COR-L47 (cell line): ENCODE measurements at places on chromosomes 4 and X.

- DNase-seq, result no peak
These were observed 8.8 kb downstream of the WDR13 start for GRCh38 chrX:48606091-48606490.

- DNase-seq, result no peak
These were observed 31.6 kb upstream of the CT47C1 start for GRCh38 chrX:119041175-119041574.

- no peak for DNase-seq
These were observed 67.0 kb downstream of the TAPT1 start for GRCh38 chr4:16159286-16159685.

- DNase-seq, result no peak
These were observed 18.1 kb upstream of the CXCL2 start for GRCh38 chr4:74117024-74117534.

- no peak for DNase-seq
These were observed 6.9 kb downstream of the DGKQ start for GRCh38 chr4:966266-967112.

- DNase-seq, result no peak
These were observed 76.7 kb downstream of the MANBA start for GRCh38 chr4:102683881-102684609.

DNA sequence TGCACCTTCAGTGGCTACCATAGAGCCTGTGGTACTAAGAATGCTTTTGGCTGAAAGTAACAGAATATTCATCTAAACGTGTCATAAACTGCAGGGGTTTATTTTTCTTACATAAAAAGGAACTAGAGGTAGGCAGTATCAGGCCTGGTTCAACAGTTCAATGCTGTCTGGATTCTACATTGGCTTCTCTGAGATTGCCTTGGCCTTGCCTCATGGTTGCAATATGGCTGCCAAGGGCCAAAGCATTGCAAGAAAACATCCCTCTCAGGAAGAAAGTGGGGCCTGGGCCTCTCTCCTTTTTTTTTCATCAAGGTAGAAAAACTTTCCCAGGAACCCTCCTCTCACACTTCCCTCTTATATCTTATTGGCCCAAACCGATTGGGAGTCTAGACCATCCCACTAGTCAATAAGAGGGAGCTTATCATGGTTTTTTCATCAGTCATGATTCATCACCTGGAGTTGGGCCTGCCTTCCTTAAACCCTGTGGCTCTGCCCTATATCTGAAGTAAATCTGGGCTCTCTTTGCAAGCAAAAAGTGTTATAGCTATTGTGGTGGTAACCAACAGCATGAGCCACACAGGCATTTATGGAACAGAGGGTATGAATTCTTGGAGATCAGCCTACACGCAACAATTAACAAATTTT lies 1.8 kb upstream of the DOCK11 start:
- no peak for DNase-seq

GRCh38 chr4:170978990-170979389 lies 834.2 kb upstream of the GALNTL6 start:
- no peak for DNase-seq
